Neural progenitor cell (in vitro differentiated cells): ENCODE measurements at places on chromosomes 7 and 10. TPM values are rescaled to one million over a fixed set of nuclear protein-coding genes. Genes with fewer than 3 reads are reported as not detected.

DNA sequence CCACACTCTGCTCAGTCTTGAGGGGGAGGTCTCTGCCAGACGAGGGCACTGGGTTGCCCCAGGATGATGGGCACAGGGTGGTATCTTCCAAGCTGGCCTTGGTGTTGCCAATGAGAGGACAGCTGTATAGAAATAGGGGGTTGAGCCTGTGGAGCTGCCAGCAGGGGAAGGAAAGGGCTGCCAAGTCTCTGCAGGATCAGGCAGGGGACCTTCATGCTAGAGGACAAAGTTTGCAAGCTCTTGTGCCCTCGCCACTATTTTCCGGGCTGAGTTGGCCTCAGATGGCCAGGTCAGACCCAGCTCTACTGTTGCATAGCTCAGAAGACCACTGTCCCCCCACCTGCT lies 68.7 kb downstream of the ARHGAP22 start:
- no peaks in the 10 kb centered on the region for H3K27me3 ChIP-seq
- no peak overlapping the region for H3K4me3 ChIP-seq
- no peak overlapping the region for H3K27ac ChIP-seq
- H3K4me1 ChIP-seq = no peaks in the 10 kb centered on the region

GRCh38 chr7:129110258-129110981 lies 34.1 kb upstream of the TSPAN33 start:
- H3K4me1 ChIP-seq = peaks cover 7% of the 10 kb centered on the region
- no peak overlapping the region for H3K4me3 ChIP-seq
- DNase-seq = peak; percentile 38

Gene ADAM22
- 10.7 and 13.7 TPM in 2 replicates for total RNA-seq

Gene CRHR2
- total RNA-seq = 0.19 TPM in 1 of 2 replicates, not detected in the other

DNA sequence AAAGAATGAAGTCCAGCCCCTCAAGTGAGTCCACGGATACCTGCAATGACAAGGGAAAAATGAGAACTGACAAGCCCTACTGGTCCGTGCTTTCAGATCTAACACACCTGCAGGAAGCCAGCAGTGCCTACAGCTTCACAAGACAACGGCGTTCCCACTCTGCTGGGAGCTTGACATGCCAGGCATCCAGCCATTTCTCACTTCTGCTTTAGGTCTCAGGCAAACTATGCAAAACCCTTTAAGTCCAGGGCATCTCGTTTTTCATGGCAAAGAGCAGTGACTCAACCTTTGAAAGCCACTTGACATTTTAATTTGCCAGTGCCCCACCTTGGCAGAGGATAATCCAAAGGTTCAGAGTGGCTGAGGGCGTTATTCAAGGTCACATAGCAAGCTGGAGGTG lies 49.1 kb upstream of the GPAM start:
- no peak overlapping the region for H3K27ac ChIP-seq
- H3K36me3 ChIP-seq = no peaks in the 10 kb centered on the region
- DNase-seq = no peak
- H3K4me1 ChIP-seq = no peaks in the 10 kb centered on the region

DNA sequence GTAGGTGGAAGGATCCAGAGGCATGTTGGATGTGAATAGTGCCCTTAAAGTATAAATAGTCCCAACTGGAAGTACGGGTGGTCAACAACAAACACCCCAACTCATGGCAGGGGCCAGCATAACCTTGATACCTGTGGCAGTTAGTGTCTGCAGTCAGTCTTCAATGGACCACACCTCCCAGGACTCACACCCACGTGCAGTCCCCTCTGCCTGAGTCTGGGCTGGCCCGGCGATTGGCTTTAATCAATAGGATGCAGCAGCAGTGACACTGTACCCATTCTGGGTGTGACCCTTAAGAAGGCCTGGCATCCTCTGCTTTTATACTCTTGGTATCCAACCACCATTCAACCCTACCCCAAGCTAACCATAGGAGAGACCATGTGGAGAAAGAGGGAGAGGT lies 18.6 kb downstream of the DRGX start:
- no peaks in the 10 kb centered on the region for H3K4me1 ChIP-seq
- no peaks in the 10 kb centered on the region for H3K36me3 ChIP-seq
- DNase-seq = no peak
- no peak overlapping the region for H3K4me3 ChIP-seq
- no peaks in the 10 kb centered on the region for H3K27me3 ChIP-seq
- H3K27ac ChIP-seq = no peak overlapping the region

DNA sequence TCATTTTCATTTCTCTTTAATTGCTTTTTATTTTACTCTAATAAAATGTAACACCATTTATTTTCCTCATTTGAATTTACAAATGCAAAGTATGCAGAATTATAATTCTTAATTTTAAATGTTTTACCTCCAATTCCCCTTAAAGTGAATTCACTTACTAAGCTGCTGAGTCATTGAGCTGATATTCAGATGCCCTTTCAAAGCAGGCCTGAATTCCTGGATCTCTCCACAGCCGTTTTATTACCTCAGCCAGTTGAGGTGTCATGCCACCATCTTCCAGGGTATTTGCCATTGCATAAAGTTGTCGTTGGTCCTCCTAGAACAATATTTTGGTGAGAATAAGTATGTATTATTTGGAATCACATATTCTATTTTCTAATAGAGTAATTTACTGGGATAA lies 33.2 kb downstream of the GNAT3 start:
- no peak for DNase-seq
- no peak overlapping the region for H3K27ac ChIP-seq
- no peaks in the 10 kb centered on the region for H3K36me3 ChIP-seq
- H3K27me3 ChIP-seq = no peaks in the 10 kb centered on the region
- no peaks in the 10 kb centered on the region for H3K4me1 ChIP-seq

Gene CRPPA
- 1.4 and 2.6 TPM in 2 replicates for total RNA-seq

Gene SND1
- 146 and 154 TPM in 2 replicates for total RNA-seq

DNA sequence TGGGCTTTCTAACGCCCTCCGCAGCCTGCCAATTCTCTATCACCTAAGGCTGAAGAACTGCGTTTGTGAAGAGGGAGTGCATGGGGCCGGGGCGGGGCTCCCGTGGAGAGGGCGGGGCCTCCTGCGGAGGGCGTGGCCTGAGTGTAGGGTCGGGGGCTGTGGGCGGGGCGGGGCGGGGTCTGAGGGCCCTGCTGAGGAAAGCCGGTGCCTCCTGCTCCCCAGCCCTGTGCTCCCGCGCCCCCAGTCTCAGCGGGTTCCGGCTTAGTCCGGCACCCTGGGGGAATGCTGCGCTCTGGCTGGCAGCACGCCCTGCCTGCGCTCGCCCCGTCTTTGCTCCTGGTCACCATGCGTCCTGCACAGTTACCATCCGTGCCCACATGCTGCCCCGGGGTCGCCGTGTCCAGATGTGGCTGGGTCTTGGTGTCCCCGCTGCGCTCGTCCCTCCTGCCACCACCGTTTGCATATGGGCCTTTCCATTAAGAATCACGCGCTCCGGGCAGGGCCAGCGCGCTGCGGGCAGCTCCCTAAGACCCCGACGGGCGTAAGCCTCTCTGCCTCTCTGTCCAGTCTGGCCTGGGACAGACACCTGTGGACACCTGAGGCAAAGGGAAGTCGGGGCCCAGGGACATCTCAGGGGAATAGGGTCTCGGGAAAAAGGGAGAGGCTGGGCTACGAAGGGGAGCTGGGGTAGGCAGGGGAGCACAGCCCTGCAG lies 144.0 kb upstream of the RET start:
- H3K27me3 ChIP-seq = peaks cover 47% of the 10 kb centered on the region
- H3K36me3 ChIP-seq = no peaks in the 10 kb centered on the region
- peak; percentile 87 for DNase-seq
- peak overlapping the region; percentile 51 for H3K4me3 ChIP-seq
- H3K4me1 ChIP-seq = peaks cover 5% of the 10 kb centered on the region

Gene DNAJC12
- 3.5 and 3.7 TPM in 2 replicates for total RNA-seq

Gene PRKAR1B
- 11.8 and 15.6 TPM in 2 replicates for total RNA-seq

GRCh38 chr10:88389456-88389855 lies 193.7 kb downstream of the RNLS start:
- no peaks in the 10 kb centered on the region for H3K36me3 ChIP-seq
- no peaks in the 10 kb centered on the region for H3K27me3 ChIP-seq
- no peak overlapping the region for H3K4me3 ChIP-seq
- H3K4me1 ChIP-seq = peaks cover 5% of the 10 kb centered on the region
- H3K27ac ChIP-seq = no peak overlapping the region

DNA sequence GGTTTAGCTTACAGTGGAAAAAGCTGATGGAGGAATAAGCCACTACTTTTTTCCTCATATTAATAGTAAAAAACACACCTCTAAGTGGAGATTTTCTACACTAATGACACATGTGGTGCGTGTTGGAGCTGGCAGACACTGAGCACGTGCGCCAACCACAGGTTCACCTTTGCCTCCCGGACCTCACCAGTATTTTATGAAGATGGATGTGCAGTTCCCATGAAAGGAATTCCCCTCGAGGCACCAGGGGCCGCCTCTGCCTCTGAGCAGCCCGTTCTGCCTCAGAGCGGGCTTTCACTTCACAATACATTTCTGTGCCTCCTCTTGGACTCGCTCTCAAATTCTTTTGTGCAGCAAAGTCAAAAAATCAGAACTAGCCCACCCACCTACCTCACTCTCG lies 477.5 kb upstream of the ADARB2 start:
- H3K36me3 ChIP-seq = no peaks in the 10 kb centered on the region
- H3K27me3 ChIP-seq = no peaks in the 10 kb centered on the region
- DNase-seq = no peak
- H3K27ac ChIP-seq = no peak overlapping the region

- H3K27ac ChIP-seq = no peak overlapping the region
- DNase-seq = no peak
- H3K27me3 ChIP-seq = no peaks in the 10 kb centered on the region
These were observed 51.6 kb upstream of the LAMB1 start for GRCh38 chr7:108054537-108054936.

- no peaks in the 10 kb centered on the region for H3K36me3 ChIP-seq
- no peak overlapping the region for H3K4me3 ChIP-seq
- no peak overlapping the region for H3K27ac ChIP-seq
- no peaks in the 10 kb centered on the region for H3K27me3 ChIP-seq
- H3K4me1 ChIP-seq = peaks cover 5% of the 10 kb centered on the region
- DNase-seq = no peak
These were observed 15.0 kb upstream of the MCM10 start for GRCh38 chr10:13146379-13146778.

DNA sequence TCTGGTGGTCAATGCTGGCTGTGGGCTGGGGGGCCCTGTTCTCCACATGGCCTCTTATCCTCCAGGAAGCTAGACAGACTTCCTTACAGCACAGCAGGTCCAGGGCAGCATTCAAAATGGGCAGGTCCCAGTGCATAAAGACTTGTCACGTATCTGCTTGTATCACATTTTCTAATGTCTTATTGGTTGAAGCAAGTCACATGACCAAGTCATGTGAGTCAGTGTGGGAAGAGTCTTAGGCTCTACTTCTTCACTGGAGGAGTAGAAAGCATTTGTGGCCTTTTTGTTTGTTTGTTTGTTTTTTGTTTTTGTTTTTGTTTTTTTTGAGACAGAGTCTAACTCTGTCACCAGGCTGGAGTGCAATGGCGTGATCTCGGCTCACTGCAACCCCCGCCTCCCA lies 104.7 kb downstream of the COL13A1 start:
- no peak overlapping the region for H3K4me3 ChIP-seq
- no peaks in the 10 kb centered on the region for H3K27me3 ChIP-seq
- no peaks in the 10 kb centered on the region for H3K36me3 ChIP-seq
- no peak for DNase-seq

DNA sequence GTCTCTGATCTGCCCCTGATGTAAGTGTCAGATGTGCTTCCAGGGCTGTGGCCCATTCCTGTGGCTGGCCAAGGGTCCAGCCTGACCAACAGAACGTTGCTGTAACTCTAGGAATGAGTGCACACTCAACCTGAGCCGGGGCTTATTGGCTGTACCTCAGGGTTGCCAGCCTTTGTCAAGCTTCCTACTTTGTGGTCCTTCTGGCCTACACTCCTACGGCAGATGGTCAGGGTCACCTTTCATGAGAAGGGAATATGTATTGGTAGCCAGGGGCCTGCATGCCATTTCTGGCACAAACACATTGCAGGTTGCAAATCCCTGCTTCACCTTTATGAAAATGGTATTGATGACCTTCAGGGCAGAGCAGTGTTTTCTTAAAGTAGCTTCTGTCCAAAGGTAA lies 64.5 kb downstream of the MTURN start:
- no peaks in the 10 kb centered on the region for H3K4me1 ChIP-seq
- H3K4me3 ChIP-seq = no peak overlapping the region
- no peak overlapping the region for H3K27ac ChIP-seq
- no peaks in the 10 kb centered on the region for H3K36me3 ChIP-seq
- DNase-seq = no peak
- H3K27me3 ChIP-seq = no peaks in the 10 kb centered on the region

Gene FZD8
- 5.0 and 20.7 TPM in 2 replicates for total RNA-seq

DNA sequence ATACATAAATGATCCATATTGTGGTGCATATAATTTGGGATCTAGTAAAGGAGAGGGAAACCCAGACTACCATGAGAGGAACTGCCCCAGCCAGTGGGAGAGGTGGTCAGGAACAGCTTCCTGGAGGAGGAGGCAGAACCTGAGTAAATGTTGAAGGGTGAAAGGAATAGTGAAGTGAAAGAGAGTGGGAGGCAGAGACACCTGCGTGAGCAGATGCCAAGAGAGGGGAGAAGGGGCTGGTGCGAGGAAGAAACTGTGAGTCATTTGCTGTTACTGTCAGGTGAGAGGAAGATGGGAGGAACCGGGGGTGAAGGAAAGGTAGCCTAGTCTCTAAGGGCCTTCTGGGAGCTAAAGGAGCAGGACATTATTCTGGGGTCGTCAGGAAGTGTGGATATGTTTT lies 294.8 kb downstream of the GRID1 start:
- no peak overlapping the region for H3K4me3 ChIP-seq
- H3K36me3 ChIP-seq = no peaks in the 10 kb centered on the region
- no peaks in the 10 kb centered on the region for H3K4me1 ChIP-seq
- no peaks in the 10 kb centered on the region for H3K27me3 ChIP-seq

- no peaks in the 10 kb centered on the region for H3K36me3 ChIP-seq
- no peak overlapping the region for H3K27ac ChIP-seq
- H3K27me3 ChIP-seq = no peaks in the 10 kb centered on the region
- H3K4me1 ChIP-seq = peaks cover 16% of the 10 kb centered on the region
- DNase-seq = no peak
- no peak overlapping the region for H3K4me3 ChIP-seq
These were observed 759.0 kb upstream of the GALNT17 start for GRCh38 chr7:70372768-70373515.

- peak overlapping the region; percentile 63 for H3K4me3 ChIP-seq
- H3K36me3 ChIP-seq = no peaks in the 10 kb centered on the region
- no peaks in the 10 kb centered on the region for H3K4me1 ChIP-seq
- peaks cover 100% of the 10 kb centered on the region for H3K27me3 ChIP-seq
- DNase-seq = peak; percentile 79
- H3K27ac ChIP-seq = no peak overlapping the region
These were observed 20.4 kb downstream of the GRID2IP start for GRCh38 chr7:6530626-6531491.

- no peaks in the 10 kb centered on the region for H3K27me3 ChIP-seq
- no peaks in the 10 kb centered on the region for H3K36me3 ChIP-seq
- H3K4me1 ChIP-seq = peaks cover 77% of the 10 kb centered on the region
- DNase-seq = peak; percentile 91
- H3K27ac ChIP-seq = peak overlapping the region; percentile 99
- H3K4me3 ChIP-seq = no peak overlapping the region
These were observed 16.5 kb upstream of the TRIM8 start for GRCh38 chr10:102627736-102628293.

Gene PPP1R17
- 0.09 TPM in 1 of 2 replicates, not detected in the other for total RNA-seq
